Psoas muscle (tissue), 8 donors: ENCODE measurements at places on chromosomes 5 and 9. TPM values are rescaled to one million over a fixed set of nuclear protein-coding genes. Genes with fewer than 3 reads are reported as not detected.

DNA sequence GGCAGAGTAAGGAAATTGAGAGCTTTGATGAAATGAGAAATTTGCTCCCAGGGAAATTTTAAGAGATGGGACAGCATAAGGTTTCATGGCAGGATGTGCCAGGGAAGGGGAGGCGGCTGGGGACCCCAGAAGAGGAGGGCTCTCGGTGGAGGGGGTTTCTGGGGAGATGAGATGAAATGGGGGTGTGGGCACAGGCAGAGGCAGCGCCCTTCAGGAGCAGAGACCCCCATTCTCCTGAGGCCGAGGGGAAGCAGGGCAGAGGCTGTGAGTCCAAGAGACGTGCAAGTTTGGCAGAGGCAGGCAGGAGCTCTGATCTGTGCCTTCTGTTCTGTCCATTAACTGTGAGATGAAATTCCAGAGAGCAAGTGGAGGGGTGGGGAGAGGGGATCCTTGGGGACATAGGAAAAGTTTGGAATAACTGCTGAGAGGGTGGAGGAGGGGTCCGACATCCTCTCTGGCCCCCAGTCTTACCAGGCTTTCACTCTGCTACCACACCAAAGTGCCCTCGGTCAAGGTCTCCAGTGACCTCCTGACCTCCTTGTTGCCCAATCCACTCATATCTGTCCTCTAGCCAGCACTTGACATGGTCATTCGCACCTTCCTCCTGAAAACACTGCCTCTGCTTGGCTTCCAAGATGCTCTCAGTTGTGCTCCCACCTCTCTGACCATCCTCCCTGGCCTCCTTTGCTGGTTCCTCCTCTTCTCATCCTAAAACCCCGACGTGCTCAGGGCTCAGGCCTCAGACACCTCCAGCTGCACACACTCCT, 108.1 kb upstream of the MVB12B start:
- H3K27ac ChIP-seq: no peak overlapping the region
- no peak for DNase-seq
- no peak overlapping the region for H3K4me3 ChIP-seq
- H3K4me1 ChIP-seq: no peaks in the 10 kb centered on the region

GRCh38 chr5:96572864-96573512, 89.2 kb upstream of the CAST start:
- H3K27me3 ChIP-seq: peaks cover 5% of the 10 kb centered on the region
- no peak for DNase-seq
- H3K4me1 ChIP-seq: no peaks in the 10 kb centered on the region
- H3K4me3 ChIP-seq: no peak overlapping the region

GRCh38 chr5:129465776-129466344, 5.8 kb downstream of the ADAMTS19 start:
- H3K36me3 ChIP-seq: no peaks in the 10 kb centered on the region
- H3K4me3 ChIP-seq: no peak overlapping the region
- no peak for DNase-seq
- no peaks in the 10 kb centered on the region for H3K27me3 ChIP-seq

DNA sequence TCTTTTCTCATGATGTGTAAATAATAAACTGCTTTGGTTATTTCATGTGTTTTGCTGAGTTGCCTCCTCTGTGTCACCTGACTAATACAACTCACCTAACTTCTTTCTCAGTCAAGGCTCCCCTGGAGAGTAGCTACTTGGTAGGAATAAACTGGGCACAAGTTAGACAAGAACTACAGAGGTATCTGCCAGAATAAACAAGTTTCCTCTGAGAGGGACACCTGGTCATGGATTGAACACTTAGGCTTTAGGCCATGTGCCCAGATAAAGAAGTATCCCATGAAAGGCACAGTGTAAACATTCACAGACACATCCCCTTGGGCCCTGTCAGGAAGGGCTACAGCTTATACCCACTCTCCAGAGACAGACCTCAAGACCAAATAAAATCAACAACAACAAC, 532.5 kb downstream of the KIF4B start:
- H3K27ac ChIP-seq: no peak overlapping the region
- no peak for DNase-seq
- no peaks in the 10 kb centered on the region for H3K4me1 ChIP-seq
- no peak overlapping the region for H3K4me3 ChIP-seq

- no peak for DNase-seq
- peaks cover 66% of the 10 kb centered on the region for H3K4me1 ChIP-seq
- H3K4me3 ChIP-seq: no peak overlapping the region
- no peaks in the 10 kb centered on the region for H3K27me3 ChIP-seq
These were observed 56.7 kb upstream of the FAM120AOS start for GRCh38 chr9:93510041-93510440.

The SARDH gene
- total RNA-seq: 2.5 TPM

- H3K36me3 ChIP-seq: no peaks in the 10 kb centered on the region
- no peak overlapping the region for H3K27ac ChIP-seq
- no peak for DNase-seq
- H3K27me3 ChIP-seq: no peaks in the 10 kb centered on the region
- H3K4me1 ChIP-seq: no peaks in the 10 kb centered on the region
These were observed 86.3 kb upstream of the RPS23 start for GRCh38 chr5:82364497-82364896.

The OR13C2 gene
- total RNA-seq: not detected

- no peak for DNase-seq
- H3K36me3 ChIP-seq: no peaks in the 10 kb centered on the region
- no peaks in the 10 kb centered on the region for H3K27me3 ChIP-seq
- no peaks in the 10 kb centered on the region for H3K4me1 ChIP-seq
- H3K4me3 ChIP-seq: no peak overlapping the region
These were observed 141.2 kb downstream of the ACER2 start for GRCh38 chr9:19550009-19550408.

The CDC20B gene
- total RNA-seq: not detected

The SCGB3A1 gene
- not detected for total RNA-seq

DNA sequence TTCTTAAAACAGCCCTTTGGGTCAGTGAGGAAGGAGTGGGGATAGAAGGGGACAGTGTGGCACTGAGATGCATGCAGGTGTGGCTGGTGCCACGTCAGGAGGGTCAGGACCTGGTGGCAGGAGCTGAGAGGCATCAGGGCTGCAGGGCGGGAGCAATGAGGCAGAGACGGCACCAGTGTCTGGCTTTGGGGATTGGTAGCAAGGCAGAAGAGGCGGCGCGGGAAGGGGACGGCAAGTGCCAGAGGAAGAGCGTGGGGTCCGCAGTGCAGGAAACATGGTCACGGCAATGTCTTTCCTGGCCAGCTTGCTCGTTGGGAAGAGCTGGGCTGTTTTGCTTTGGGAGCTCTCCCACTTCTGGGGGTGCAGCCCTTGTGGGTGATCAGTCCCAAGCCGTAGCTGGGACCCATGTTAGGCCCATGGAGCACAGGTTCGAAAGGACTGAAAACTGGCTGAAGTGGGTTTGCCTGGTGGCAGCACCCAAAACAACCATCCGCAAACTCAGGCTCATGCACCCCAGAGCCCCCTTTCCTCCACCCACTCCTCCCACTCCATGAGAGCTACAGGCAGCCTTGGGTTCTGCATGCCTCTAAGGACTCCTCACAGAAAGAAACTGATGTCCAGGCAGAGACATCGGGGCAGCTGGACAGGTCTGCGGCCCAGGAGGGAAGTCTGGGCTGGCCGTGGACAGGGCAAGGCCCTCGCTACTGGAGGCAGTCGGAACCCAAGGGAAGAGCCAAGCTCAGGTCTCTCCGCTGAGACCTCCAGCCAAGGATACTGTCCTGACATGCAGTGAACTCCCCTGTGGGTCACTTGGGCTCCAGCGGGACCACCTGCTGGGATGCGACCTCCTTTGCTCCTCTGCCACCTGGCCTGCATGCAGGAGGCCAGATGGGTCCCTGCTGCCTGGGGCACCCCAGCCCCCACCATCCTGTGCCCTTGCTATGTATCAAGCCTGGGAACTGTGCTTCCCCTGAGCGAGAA, 104.4 kb downstream of the ZNF354C start:
- H3K4me1 ChIP-seq: no peaks in the 10 kb centered on the region
- no peak overlapping the region for H3K27ac ChIP-seq
- H3K4me3 ChIP-seq: no peak overlapping the region
- no peaks in the 10 kb centered on the region for H3K27me3 ChIP-seq
- no peak for DNase-seq

The SLC25A2 gene
- 0.32 TPM for total RNA-seq

The TRPM3 gene
- total RNA-seq: 0.16 TPM

The NR5A1 gene
- not detected for total RNA-seq

DNA sequence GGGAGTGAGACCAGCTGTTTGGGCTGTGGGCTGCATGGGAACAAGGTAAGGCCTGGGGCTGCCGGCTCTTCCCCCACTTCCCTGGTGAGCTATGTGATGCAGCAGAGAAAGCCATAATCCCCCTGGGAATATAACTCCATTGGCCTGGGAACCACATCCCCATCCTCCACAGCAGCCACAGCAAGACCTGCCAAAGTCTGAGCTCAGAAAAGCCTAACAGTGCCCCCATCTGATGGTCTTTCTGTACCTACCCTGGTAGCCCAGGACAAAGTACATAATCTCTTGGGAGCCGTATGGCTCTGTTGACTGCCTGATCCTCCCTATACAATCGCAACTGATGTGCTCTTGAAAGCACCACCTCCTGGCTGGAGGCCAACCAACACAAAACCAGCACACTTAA, 432.6 kb downstream of the CDH18 start:
- H3K27ac ChIP-seq: no peak overlapping the region
- H3K4me1 ChIP-seq: no peaks in the 10 kb centered on the region
- no peak overlapping the region for H3K4me3 ChIP-seq
- H3K27me3 ChIP-seq: no peaks in the 10 kb centered on the region

The UGCG gene
- 9.6 TPM for total RNA-seq

GRCh38 chr9:111937781-111938426, 41.3 kb downstream of the UGCG start:
- no peak overlapping the region for H3K27ac ChIP-seq
- H3K27me3 ChIP-seq: no peaks in the 10 kb centered on the region
- DNase-seq: no peak
- H3K4me3 ChIP-seq: no peak overlapping the region
- H3K36me3 ChIP-seq: peaks cover 26% of the 10 kb centered on the region

GRCh38 chr9:122845116-122845515, 16.7 kb upstream of the PDCL start:
- no peak overlapping the region for H3K27ac ChIP-seq
- H3K4me1 ChIP-seq: no peaks in the 10 kb centered on the region
- no peaks in the 10 kb centered on the region for H3K27me3 ChIP-seq
- no peak for DNase-seq
- no peak overlapping the region for H3K4me3 ChIP-seq

The LRRTM2 gene
- 0.22 TPM for total RNA-seq

- H3K4me1 ChIP-seq: peaks cover 5% of the 10 kb centered on the region
- H3K4me3 ChIP-seq: no peak overlapping the region
- no peaks in the 10 kb centered on the region for H3K36me3 ChIP-seq
- no peaks in the 10 kb centered on the region for H3K27me3 ChIP-seq
- DNase-seq: no peak
These were observed 191.9 kb downstream of the FANCC start for GRCh38 chr9:95125652-95126051.

GRCh38 chr5:65068410-65068809, 299.7 kb downstream of the CWC27 start:
- no peaks in the 10 kb centered on the region for H3K4me1 ChIP-seq
- no peak for DNase-seq
- no peaks in the 10 kb centered on the region for H3K36me3 ChIP-seq
- H3K27ac ChIP-seq: no peak overlapping the region

DNA sequence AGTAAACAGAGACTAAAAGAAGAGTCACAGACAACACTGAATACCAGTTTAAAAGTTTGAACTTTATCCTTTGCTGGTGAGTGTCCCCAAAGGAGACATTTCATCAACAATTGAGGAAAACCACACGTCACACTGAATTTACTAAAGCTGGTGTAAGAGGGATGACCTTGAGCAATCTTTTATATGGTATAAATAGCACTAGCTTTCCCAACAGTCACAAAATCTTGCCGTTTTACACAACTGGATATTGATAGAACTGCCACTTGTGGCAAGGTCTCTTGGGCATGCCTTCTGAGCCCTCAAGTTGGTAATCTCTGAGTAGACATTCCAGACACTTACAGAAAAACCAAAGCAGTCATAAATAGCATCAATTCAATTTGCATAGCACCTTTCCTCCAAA, 311.5 kb upstream of the TARS1 start:
- no peak overlapping the region for H3K27ac ChIP-seq
- H3K4me1 ChIP-seq: no peaks in the 10 kb centered on the region
- no peaks in the 10 kb centered on the region for H3K27me3 ChIP-seq
- no peak overlapping the region for H3K4me3 ChIP-seq
- H3K36me3 ChIP-seq: no peaks in the 10 kb centered on the region

The SLC44A1 gene
- 9.6 TPM for total RNA-seq

The DMRT3 gene
- not detected for total RNA-seq

GRCh38 chr9:3415906-3416305, 109.9 kb downstream of the RFX3 start:
- no peak overlapping the region for H3K4me3 ChIP-seq
- DNase-seq: no peak
- H3K36me3 ChIP-seq: no peaks in the 10 kb centered on the region
- H3K27me3 ChIP-seq: no peaks in the 10 kb centered on the region

The PDLIM7 gene
- 148 TPM for total RNA-seq

The GNG10 gene
- 22.3 TPM for total RNA-seq

DNA sequence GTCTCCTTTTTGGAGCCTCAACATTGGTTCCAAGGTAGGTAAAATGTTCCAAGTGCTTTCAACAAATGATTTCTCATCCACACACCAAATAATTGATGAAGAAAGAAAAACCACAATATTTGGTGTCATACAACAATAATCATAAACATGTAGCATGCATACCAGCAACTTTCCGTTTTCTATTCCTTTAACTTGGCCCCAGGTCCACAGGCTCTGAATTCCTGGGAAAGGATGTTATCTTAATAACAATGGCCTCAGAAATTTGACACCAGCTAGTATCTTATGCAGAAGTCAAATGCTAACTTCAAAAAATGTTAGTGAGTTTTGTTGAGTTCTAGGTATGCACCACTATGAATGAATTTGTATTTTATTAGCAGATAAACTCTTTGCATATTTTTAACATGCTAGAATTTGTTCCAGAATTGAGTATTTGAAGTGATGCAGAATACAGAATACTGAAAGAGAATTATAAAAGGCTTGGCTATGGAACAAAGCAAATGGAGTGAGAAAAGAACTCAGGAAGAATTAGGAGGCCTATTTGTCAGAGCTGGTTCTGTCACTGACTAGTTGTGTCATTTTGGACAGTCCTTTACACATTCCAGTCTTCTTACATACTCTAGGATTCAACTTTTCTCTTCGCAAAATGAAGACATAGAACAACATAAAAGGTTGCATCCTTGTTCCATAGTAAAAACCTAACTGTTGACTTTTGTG, 435.3 kb upstream of the TNC start:
- no peak for DNase-seq
- H3K4me1 ChIP-seq: no peaks in the 10 kb centered on the region
- H3K36me3 ChIP-seq: no peaks in the 10 kb centered on the region
- H3K27me3 ChIP-seq: no peaks in the 10 kb centered on the region
- no peak overlapping the region for H3K4me3 ChIP-seq

- peak overlapping the region; percentile 11 for H3K27ac ChIP-seq
- no peak for DNase-seq
- H3K4me1 ChIP-seq: peaks cover 8% of the 10 kb centered on the region
- H3K36me3 ChIP-seq: no peaks in the 10 kb centered on the region
- H3K27me3 ChIP-seq: no peaks in the 10 kb centered on the region
These were observed 50.0 kb upstream of the GOLPH3 start for GRCh38 chr5:32223972-32224609.
